ENCODE measurements at places on chromosomes 6 and 20.

DNA sequence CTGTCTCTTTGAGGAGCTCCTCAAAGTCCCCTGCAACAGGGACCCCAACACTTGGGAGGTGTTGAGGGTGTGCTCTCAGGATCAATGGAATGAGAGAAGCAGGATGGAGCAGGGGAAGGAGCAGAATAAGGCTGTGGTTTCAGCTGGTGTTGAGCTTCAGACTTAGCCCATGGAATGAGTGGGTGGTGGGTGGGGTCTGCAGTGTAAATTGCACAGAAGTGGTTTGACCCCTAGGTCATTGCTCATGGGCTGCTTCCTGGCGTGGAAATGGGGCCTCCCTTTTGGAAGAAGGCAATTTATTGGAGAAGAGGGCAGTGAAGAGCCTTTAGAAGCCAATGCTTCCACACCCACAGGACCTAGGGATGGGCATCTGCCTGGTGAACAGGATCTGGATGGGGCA is 37.0 kb upstream of the KCNG1 start:
- DNase-seq = no peak

DNA sequence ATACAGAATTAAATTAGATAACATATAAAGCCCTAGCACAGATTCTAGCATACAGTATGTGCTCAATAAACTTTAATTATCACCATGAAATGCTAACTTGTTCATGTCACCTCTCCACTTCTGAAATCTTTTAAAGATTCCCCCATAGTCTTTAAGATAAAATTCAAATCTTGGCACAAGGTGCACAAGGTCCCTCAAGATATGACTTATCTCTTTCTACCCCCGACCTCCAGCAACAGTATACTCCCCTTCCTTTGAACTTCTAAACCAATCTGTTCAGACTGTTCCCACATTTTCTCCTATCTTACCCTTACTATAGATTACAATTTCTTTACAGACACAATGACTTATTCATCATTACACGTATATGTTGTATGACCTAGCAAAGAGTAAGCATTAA is 29.0 kb downstream of the SEC63 start:
- DNase-seq = no peak

- DNase-seq = no peak
Observed at GRCh38 chr6:155432293-155432692, 23.3 kb downstream of the NOX3 start.

DNA sequence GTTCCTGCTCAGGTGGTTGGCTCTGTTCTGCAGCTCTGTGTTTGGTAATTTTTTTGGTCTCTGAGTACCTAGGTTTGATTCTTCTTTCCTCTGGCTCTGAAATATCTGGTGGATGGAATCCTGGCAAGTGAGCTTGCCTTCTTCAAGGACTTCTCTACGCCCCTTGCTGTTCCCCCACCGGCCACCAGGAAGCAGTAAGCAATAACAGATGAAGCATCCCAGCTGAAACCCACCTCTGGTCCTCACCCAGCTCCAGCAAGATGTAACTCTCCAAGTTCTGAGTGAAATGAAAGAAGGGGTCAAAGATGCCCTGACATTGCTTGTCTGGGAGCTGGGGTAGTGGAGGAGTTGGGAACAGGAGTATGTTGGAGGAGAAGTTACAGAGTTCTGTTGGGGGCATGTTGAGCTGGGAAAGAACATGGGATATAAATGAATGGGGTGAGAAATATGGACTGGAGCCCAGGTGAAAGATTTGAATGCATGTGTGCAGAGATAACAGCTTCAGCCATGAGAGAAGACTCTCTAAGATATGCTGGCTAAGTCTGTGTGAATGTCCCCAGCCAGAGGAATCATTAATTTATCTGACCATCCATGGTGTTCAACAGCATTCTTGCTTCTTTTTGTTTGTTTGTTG is 51.3 kb upstream of the GLP1R start:
- peak; percentile 28 for DNase-seq

DNA sequence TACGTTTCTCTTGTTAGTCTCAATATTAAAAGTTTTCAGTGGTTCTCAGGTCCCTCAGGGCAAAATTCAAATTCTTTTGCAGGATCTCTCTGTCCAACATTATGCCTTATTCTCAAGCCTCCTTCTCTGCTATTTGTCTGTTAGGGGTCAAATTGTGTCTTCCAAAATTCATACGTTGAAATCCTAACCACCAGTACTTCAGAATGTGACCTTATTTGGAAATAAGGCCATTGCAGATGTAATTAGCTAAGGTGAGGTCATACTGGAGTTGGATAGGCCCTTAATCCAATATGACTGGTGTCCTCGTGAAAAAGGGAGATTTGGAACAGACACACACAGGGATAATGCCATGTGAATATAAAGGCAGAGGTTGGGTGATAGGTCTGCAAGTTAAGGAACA is 64.1 kb upstream of the ADGRF1 start:
- DNase-seq = no peak

DNA sequence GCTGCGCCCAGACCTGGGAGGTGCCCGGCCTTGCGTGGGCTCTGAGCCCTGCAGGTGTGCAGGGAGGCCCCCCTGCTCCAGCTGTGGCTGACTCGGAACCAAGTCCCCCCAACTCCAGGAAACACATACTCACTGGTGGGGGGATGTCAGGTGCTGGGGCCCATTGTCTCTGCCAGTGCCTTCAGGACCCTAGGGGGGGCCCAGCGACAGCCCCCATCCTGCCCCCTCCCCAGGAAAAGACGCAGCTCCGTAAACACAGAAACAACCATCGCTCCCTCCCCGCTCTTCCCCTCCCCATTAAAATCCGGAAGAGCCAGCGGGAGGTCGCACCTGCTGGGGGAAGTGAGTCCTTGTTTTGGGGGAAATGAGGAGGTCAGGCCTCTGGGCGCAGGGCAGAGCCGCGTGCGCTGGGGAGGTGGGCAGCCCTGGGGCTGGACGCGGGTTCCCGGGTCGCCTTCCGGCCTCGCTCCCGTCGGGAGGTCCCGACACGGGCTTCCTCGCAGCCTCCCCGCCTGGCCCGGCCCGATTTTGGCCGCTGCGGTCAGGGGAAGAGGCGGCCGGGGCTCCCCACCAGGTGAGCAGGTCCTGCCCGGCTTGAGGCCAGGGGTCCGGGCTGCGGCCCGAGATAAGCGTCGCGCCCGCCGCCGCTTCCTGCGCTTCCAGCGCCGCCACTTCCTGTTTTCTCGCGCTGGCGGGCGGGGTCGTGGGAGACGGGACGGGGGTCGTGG is 6.2 kb downstream of the C20orf204 start:
- no peak for DNase-seq

- DNase-seq = no peak
Observed at GRCh38 chr6:124879110-124879991, 82.9 kb upstream of the RNF217 start.

GRCh38 chr20:23212464-23212995 is 126.4 kb upstream of the CD93 start:
- DNase-seq = no peak

DNA sequence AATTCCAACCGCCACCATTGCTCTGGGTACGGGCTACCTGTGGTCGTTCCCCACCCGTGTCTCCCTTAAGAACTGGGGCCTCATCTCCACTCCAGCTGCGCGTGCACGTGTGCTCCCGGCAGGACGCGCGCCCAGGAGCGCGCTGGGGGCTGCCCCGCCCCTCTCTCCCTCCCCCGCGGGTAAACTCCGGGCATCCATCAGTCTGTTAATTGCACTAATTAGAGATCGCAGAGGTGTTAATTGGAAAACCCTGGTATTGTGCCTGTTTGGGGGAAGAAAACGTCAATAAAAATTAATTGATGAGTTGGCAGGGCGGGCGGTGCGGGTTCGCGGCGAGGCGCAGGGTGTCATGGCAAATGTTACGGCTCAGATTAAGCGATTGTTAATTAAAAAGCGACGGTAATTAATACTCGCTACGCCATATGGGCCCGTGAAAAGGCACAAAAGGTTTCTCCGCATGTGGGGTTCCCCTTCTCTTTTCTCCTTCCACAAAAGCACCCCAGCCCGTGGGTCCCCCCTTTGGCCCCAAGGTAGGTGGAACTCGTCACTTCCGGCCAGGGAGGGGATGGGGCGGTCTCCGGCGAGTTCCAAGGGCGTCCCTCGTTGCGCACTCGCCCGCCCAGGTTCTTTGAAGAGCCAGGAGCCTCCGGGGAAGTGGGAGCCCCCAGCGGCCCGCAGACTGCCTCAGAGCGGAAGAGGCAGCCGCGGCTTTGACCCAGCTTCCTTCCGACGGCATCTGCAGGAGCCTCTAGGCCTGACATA is 14.4 kb downstream of the FOXP4 start:
- peak; percentile 69 for DNase-seq
